ENCODE measurements at places on chromosomes 2 and 18.

GRCh38 chr18:55243255-55243654 is 284.0 kb upstream of the CCDC68 start:
- no peak for DNase-seq

- DNase-seq, result no peak
Observed at GRCh38 chr2:224366267-224366844, 35.6 kb downstream of the FAM124B start.

- DNase-seq, result no peak
Observed at GRCh38 chr18:57965246-57965645, 78.8 kb upstream of the NEDD4L start.

GRCh38 chr2:3940661-3941060 is 237.3 kb downstream of the DCDC2C start:
- DNase-seq, result no peak

DNA sequence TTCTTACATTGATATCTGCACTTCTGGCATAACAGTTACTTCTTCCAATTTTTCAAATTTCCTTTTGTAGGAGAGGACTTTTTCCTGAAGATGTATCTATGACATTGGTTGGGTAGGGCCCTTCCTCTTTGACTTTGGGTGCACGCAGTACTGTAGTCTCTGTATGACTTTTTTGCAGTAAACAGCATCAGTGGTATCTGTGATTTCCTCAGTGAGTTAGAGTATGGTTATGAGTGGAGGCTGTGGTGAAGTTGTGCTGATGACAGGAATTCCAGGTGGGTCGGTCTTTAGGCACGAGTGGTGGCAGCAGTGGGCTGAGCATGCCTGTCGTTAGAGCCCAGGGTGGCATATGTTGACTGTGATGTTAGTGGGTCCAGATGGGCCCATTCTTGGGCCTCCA is 17.6 kb downstream of the ACVR1C start:
- DNase-seq, result no peak

DNA sequence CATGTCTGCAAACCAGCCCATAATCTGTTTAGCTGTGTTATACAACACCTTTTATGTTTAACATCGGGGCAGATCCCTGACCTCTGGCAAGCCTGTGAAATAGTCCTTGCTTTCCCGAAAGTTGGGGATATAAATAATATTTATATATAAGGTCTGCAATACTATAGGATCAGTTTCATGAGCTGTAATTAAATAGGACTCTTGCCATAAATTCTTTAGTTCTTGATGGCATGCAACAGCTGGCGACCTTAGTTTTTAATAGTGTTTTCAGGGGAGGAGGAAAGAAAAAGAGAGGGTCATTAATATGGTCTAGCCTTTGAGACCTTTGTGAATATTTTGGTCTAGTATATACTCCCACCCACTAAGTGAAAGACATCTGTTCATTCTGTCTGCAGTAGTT is 166.5 kb downstream of the MTX2 start:
- DNase-seq, result no peak

- DNase-seq, result no peak
Observed at GRCh38 chr18:37574113-37574512, 8.5 kb upstream of the CELF4 start.

- DNase-seq, result no peak
Observed at GRCh38 chr18:44811572-44812125, 131.0 kb downstream of the SETBP1 start.

- DNase-seq, result no peak
Observed at GRCh38 chr2:156215656-156216055, 116.9 kb downstream of the NR4A2 start.

GRCh38 chr18:5851998-5852397 is 43.3 kb downstream of the TMEM200C start:
- DNase-seq, result peak; percentile 43

GRCh38 chr2:233413559-233414272 is 59.4 kb downstream of the DGKD start:
- DNase-seq, result peak; percentile 45

GRCh38 chr2:191217580-191217979 is 27.6 kb upstream of the MYO1B start:
- no peak for DNase-seq

- no peak for DNase-seq
Observed at GRCh38 chr2:202736826-202737225, 102.1 kb downstream of the FAM117B start.

DNA sequence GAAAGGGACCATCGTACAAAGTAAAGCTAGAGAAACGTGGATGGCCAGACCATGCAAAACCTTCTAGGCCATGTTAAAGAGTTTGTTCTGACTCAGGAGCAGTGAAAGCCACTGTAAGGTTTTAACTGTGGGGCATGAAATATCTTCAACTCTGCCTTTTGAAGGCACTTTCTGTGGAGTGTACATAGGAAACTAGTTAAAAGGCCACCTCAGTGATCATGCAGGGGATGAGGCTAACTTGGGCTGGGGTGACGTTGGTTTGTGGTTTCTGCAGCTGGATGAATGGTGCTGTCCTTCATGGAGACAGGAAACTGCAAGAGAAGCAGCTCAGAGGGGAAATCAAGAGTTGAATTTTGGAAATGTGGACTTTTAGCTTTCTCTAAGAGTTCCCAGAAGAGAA is 190.7 kb downstream of the CDCA7 start:
- no peak for DNase-seq

DNA sequence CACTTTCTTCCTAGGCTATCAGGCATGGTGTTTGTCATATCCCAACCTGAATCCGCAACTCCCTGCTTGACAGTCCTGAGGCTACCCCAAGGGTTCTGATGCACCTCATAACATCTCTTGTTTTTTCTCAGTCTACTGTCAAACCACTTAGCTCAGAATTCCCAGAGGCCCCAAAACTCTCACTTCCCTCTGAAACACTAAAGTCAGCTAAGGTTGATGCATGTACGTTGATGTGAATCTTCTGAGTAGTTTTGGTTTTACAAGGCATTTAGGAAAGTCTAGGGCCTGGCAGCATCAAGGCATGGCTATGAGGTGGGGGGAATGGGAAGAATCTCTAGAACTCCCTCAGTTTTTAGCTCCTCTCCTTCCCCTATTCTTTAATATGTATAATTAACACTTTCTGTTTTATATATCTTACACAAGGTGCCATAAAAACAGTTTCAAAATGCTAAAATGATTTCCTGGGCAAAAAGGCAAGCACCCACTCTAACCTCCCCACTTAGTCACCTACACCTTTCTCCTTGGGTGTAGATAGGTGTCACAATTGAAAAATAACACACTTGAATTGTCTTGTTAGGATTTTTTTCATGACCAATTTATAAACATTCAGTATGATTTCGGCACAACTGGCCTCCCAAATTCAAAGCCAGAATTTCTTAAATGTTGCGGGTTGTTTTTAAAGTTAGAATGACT is 71.4 kb upstream of the TANK start:
- no peak for DNase-seq

GRCh38 chr2:100785626-100786296 is 34.2 kb upstream of the NPAS2 start:
- DNase-seq, result no peak

DNA sequence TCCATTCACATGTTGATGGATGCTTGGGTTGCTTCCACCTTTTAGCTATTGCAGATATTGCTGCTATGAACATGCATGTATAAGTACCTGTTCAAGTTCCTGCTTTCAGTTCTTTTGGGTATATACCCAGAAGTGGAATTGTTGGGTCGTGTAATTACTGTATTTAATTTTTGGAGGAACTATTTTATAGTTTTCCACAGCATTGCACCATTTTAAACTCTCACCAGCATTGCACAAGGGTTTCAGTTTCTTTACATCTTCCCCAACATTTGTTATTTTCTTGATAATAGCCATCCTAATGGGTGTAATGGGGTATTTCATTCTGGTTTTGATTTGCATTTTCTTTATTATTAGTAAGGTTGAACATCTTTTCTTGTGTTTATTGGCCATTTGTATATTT is 16.0 kb downstream of the ACTR3 start:
- no peak for DNase-seq

DNA sequence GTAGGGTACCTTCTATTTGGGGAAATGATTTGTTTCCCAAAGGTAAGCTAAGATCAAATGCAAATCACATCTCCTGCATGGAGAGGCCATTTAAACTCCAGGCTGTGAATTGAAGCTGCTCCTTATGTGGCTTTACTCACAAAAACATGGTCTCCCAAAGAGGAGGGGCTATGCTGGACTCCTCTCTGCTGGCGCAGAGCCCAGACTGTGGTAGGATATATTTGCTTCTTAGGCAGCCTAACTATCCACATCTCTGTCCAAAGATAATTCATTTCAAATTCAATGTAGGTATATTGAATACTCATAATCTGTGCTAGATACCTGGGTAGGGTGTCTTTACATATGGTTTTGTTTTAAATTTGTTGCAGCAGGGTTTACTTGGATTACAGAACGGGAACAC is 358.5 kb downstream of the ALK start:
- no peak for DNase-seq

- DNase-seq, result no peak
Observed at GRCh38 chr18:77141401-77142118, 9.0 kb upstream of the MBP start.

GRCh38 chr2:118232796-118233195 is 144.5 kb downstream of the INSIG2 start:
- no peak for DNase-seq

DNA sequence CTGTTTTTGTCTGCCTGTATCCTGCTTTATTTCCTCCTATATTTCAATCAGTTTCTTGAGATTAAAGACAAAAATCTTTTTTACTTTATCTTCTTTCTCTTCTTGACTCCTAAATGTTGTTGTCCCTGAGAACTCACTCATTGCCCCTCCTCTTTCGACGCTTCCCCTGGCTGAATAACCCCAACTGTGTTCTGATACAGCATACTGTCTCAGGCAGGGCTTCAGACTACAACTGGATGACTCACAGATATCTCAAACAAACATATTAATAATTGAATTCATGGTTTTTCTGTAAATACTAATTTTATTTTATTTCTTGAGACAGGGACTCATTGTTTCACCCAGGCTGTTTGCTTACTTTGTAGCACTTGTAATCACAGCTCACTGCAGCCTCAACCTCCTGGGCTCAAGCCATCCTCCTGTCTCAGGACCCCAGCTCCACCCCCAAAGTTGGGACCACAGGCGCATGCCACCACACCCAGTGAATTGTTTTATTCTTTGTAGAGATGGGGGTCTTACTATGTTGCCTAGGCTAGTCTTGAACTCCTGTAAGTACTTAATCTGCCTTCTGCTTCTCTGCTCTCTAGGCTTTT is 9.4 kb downstream of the ITGAV start:
- no peak for DNase-seq

DNA sequence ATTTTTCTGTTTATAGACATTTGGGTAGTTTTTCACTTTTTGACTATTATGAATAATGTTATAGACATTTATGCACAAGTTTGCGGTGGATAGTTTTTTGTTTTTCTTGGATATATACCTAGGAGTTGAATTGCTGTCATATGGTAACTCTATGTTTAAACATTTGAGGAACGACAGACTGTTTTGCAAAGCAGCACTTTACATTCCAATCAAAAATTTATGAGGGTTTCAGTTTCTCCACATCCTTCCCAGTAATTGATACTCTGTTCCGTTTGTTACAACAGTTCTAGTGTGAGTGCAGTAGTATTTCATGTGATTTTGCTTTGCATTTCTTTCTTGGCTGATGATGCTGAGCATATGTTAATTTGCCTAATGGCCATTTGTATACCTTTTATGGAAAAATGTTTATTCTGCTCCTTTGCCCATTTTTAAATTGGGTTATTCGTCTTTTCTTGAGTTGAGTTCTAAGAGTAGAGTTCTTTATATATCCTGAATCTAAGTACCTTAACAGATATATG is 617.3 kb upstream of the LRATD1 start:
- no peak for DNase-seq

GRCh38 chr2:33208400-33208799 is 261.6 kb downstream of the LTBP1 start:
- no peak for DNase-seq

GRCh38 chr18:49728542-49728941 is 84.8 kb downstream of the ACAA2 start:
- peak; percentile 75 for DNase-seq

GRCh38 chr2:142175813-142176338 is 45.1 kb upstream of the LRP1B start:
- DNase-seq, result no peak

DNA sequence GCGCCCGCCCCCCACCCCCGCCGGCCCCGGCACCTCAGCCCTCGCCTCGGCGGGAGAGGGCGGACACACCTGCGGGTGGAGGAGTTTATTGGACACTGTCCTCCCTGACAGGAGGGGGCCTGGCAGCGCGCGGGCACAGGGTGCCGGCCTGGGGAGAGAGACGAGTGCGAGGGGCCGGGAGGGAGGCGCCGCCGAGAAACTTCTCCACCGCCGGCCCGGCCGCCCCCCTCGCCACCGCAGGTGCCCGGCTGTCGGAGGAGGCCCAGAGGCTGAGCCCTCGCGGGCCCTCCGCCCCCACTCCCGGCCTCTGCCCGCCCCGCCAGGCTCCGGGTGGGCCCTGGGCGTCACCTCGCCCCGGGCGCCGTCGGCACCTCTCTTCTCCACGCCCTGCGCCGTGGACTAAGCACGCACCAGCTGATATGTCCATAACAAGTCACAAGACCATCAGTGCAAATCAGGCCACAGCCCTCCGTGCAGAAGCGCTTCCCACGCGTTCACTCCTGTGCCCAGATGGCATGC is 311.3 kb downstream of the CELF4 start:
- no peak for DNase-seq

DNA sequence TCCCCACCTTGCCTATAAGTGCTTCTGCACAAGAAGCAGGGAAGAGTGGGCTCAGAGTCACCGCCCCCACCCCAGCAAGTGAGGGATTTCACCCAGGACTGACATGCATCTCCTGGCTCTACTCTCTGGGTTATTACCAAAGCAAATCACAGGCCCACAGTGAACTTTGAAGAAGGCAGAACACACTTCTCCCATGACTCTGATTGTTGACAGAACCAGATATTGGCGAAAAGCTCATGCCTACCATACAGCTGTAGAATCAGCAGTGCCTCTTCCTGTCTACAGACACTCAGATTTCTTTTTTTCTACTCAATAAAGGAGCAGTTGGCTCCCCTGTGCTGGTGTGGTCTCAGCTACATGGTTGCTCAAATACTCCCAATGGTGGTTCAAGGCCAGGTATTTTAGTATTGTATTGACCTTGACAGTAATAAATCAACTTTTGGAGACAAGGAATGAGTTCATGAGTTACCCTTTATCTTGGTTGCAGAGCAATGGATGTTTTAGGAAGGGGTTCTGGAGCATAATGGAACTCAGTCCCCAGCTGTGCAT is 512.9 kb upstream of the ID2 start:
- DNase-seq, result no peak

- DNase-seq, result no peak
Observed at GRCh38 chr2:236676136-236676873, 106.7 kb downstream of the ACKR3 start.

DNA sequence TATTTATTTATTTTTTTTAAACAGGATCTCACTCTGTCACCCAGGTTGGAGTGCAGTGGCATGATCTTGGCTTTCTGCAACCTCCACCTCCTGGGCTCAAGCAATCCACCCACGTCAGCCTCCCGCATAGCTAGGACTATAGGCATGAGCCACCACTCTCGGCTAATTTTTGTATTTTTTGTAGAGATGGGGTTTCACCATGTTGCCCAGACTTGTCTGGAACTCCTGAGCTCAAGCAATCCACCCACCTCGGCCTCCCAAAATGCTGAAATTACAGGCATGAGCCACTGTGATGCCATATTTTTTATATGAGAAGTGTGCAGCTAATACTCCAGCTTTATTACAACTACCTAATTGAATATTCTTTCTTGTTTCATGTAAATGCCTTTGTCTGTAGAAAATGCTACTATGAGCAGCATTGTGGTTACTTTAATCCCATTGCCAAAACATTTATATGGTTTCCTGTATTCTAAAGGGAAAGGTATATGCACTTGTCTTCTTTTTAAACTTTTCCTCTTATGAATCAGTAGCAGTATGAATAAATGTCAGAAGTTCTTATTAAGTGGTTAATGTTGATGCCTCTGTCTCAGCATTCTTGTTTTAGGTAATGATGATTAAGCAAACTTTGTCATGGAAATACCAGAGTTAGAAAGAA is 9.5 kb upstream of the BCL2L11 start:
- DNase-seq, result no peak
